ENCODE measurements at places on chromosomes 13 and 19. TPM values are rescaled to one million over a fixed set of nuclear protein-coding genes. Genes with fewer than 3 reads are reported as not detected.

The COL5A3 gene
- polyA plus RNA-seq: 0.86 TPM

The ZNF20 gene
- polyA plus RNA-seq: 5.6 TPM

The FLT3LG gene
- polyA plus RNA-seq: 3.4 TPM

The GRK1 gene
- 0.39 TPM for polyA plus RNA-seq

- no peak for DNase-seq
Observed at GRCh38 chr13:55576389-55576788, 1564.3 kb upstream of the PRR20A start.
